ENCODE measurements at places on chromosomes 3 and 15. TPM values are rescaled to one million over a fixed set of nuclear protein-coding genes. Genes with fewer than 3 reads are reported as not detected.
A peak's percentile ranks its signal among the peaks of the same experiment; 100 is the strongest.

GRCh38 chr3:109985943-109986555 lies 648.7 kb upstream of the DPPA4 start:
- DNase-seq, result no peak

DNA sequence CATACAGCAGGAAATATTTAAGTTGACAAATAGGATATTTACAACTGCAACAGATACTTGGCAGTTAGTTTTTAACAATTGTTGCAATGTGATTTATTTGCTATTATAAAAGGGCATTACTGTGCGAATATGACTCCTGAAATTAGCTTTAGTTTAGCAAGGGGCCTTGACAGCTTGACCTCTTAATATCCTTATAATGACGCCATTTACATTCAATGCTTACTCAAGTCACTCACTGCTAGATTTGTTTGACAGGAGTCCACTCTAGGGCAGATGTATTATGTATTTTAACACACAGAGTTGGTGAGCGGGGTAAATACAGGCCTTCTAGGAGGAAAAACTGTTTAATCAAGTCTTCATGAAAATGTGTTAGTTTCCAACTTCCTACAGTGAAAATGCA lies 58.1 kb upstream of the C15orf61 start:
- DNase-seq, result no peak

Gene RNU5B-1
- total RNA-seq, result 29.8 TPM

DNA sequence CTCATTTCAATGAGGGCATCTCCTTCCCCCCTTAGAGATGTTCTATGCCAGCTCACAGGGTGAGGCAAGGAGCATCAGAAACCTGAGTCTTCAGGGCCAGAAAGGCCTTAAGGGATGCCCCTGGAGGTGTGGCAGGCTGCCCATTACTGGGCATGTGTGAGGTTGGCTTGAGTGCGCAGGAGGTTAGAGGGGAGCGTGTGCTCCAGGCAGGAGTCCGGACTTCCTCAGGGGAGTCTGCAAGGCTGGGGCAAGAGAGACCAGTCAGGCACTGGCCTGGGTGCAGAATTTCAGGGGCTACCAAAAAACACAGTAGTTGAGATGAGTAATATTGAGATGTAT lies 1.9 kb downstream of the LOXL1 start:
- DNase-seq, result no peak

Gene TPRG1
- 2.2 TPM for total RNA-seq

Gene LRRIQ4
- total RNA-seq, result not detected

Gene PIERCE2
- 3.2 TPM for total RNA-seq

- DNase-seq, result peak; percentile 4
Observed at GRCh38 chr3:44954304-44954703, 21.7 kb downstream of the ZDHHC3 start.

GRCh38 chr15:70209499-70209898 lies 111.8 kb upstream of the TLE3 start:
- DNase-seq, result no peak

- no peak for DNase-seq
Observed at GRCh38 chr15:91703274-91703673, 150.2 kb upstream of the SLCO3A1 start.

DNA sequence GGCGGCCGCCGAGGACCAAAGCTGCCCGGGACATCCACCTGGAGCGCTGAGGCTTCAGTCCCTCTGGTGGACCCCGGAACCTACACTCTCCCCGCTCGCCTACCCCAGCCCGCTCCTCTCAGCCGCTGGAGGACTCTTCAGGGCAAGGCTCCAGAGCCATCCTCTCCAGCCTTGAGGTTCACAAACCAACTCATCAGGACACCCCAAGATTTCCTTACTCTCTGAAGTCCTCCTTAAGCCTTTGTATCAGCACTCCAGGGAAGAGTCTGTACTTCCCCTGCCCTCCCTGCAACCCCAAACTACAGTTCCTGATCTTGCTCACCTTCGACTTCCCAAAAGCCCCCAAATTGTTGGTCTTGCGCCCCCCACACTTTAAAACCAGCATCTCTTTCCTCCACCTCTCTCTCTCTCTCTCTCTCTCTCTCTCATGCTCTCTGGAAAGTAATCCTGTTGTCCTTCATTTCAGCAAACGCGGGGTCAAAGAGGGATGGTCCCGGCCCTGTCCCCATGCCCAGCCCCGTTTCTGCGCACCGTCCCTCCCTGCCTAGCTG lies 438 bp downstream of the THBS1 start:
- DNase-seq, result no peak

GRCh38 chr3:25964141-25964540 lies 174.3 kb downstream of the OXSM start:
- no peak for DNase-seq

Gene SLC12A1
- not detected for total RNA-seq

- DNase-seq, result no peak
Observed at GRCh38 chr15:99556011-99556410, 9.8 kb upstream of the MEF2A start.

DNA sequence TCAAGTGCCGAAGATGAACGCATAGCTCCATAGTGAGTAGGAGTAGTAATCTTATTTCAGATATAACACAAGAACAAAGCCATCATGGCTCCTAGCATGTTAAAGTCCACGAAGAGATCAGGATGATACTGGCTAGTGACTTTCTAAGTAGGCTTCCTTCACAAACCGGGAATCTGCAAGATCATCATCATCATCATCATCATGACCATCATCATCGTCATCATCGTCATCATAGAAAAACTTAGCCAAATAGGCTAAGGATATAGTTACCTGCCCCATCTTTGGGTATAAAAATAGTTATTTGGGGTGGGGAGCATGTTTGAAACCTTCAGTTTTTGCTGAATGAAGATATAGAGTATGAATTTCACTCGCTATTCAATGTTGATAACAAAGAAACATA lies 57.9 kb downstream of the PYDC2 start:
- DNase-seq, result no peak

Gene RBMS3
- total RNA-seq, result 49.0 TPM

Gene CELF6
- total RNA-seq, result 0.70 TPM

- no peak for DNase-seq
Observed at GRCh38 chr15:42695527-42696071, 41.3 kb downstream of the CDAN1 start.

DNA sequence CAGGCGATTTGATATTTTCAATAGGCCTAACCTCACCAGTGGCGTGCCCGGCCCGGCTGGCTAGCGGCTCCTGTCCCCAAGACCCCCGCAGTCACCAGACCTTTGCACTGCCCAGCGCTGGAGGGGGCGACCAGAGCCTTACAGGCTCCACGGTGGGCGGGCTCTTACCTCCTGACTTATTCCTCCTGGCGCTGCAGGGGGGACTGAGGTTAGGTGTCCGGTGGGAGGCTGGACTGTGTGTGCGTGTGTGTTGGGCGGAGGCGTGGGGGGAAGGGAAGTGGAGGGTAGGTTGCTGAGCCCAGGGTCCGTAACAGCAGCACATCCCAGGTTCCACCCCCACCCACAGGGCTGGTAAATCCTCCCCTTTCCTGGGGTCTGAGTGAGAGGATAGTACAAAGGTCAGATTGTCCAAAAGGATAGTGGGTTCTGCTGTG lies 27.5 kb upstream of the THRB start:
- DNase-seq, result no peak

- DNase-seq, result no peak
Observed at GRCh38 chr3:68483601-68484000, 448.7 kb downstream of the TAFA4 start.

DNA sequence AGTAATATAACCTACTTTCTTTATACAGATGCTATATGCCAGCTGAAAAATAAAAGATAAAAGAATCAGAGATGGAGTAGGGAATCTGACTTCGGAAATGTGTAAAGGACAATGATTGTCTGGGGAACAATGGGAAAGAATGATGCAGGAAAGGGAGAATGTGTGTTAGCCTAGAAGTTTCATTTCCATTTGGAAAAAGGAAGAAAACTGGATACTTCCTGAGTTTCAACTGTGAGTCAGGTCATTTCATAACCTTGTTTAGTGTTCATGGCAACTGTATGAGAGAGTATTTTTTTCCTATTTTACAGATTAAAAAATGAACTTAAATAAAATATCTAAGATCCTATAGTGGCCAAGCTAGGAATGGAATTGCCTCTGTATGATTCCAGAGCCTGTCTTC lies 261.3 kb upstream of the NECTIN3 start:
- DNase-seq, result no peak

GRCh38 chr15:74655424-74655823 lies 39.8 kb downstream of the CLK3 start:
- DNase-seq, result no peak

Data from cardiac septum (tissue), 1 donor.